ENCODE measurements at places on chromosomes 7 and 10.

- no peak for DNase-seq
These were observed 30.1 kb upstream of the TNPO3 start for GRCh38 chr7:129084801-129085551.

GRCh38 chr10:113980408-113981087 lies 63.1 kb upstream of the ADRB1 start:
- DNase-seq, result no peak

- no peak for DNase-seq
These were observed 53.2 kb upstream of the ABLIM1 start for GRCh38 chr10:114711176-114711868.

GRCh38 chr10:129035052-129035827 lies 431.8 kb upstream of the MGMT start:
- no peak for DNase-seq

DNA sequence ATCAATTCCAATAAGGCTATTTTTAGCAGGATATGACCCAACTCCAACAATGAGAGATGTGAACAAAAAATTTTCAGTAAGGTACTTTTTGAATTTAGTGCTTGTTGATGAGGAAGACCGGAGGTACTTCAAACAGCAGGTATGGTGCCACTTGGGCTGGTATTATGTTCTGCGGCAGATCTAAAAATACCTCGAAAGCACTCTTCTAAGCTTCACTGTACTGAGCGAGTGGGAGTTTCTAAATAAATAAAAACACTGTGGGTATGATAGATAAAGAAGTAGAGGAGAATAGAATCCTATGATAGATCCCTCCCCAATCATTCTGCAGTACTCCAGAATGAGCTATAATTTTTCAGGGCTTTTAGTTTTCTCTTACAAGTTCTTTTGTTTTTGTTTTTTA lies 11.5 kb upstream of the SUPV3L1 start:
- no peak for DNase-seq

DNA sequence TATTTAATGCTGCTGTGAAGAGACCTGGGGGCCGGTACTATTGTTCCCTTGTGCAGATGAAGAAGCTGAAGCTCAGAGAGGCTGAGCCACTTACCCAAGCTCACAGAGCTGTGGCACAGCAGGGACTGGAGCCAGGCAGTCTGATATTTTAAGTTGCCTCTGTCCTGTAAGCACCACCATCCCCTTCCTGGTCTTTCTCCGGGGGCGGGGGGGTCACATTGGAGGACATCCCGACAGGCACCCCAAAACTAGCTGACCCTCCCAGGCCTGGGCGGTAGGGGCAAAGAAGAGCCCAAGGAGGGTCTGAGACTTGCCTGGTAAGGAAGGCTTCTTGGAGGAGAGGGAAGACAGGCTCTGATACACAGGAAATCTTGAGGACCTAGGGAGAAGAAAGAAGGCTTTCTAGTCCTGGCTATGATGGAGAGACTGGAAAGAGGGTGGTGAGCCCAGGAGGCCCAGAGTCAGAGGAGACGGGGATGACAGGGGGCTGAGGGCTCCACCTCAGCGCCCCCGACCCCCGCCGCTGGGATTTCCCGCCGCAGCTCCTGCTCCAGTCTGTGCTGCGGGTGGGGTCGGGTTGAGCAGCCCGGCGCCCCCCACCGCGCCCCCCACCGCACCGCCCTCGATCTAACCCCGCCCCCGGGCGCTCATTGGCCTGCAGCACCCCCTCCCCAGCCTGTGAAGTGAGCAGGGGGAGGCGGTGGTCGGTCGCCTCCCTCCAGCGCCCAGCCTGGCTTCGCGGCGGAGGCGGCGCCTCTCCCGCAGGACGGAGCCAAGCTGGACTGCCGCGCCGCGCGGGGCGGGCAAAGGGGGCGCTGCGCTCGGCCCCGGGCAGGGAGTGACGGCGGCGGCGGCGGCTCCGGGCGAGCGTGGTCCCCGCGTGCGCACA lies at the start of gene ADCYAP1R1:
Gene ADCYAP1R1 (plus strand): TSS at position 711 of the 889 bp plus-strand sequence. CDS start 10,957 bp downstream, outside the sequence.
- DNase-seq, result no peak

DNA sequence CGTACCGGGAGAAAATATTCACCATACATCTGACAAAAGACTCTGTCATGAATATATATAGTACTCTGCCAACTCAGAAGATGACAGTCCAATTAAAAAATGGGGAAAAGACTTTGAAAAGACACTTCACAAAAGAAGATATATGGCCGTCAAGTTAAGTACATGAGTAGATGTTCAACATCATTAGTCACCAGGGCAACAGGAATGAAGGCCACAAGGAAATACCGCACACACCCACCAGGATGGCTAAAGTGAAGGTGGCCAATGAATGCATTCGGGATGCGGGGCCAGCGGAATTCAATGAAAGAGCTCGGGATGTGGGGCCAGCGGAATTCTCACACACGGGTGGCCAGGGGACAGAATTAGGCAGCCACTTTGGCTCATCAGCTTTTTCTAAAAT lies 42.2 kb downstream of the MAD1L1 start:
- DNase-seq, result no peak

DNA sequence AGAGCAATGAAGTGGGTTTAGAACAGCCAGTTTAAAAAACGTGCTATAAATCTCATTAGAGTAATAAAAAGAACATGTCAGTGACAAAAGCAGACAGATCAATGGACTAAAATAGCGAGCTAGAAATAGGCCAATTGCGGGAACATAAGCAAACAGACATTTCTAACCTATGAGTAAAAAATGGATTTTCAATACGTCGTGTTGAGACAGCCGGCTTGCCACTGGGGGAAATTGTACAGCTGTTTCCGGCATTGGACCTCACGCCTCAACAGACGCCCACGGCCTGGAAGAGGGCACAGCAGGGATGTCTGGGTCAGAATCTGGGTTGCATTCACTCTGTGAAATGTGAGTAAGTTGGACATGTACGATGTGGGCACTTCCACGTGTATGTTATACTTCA lies 92.9 kb downstream of the SVOPL start:
- no peak for DNase-seq

DNA sequence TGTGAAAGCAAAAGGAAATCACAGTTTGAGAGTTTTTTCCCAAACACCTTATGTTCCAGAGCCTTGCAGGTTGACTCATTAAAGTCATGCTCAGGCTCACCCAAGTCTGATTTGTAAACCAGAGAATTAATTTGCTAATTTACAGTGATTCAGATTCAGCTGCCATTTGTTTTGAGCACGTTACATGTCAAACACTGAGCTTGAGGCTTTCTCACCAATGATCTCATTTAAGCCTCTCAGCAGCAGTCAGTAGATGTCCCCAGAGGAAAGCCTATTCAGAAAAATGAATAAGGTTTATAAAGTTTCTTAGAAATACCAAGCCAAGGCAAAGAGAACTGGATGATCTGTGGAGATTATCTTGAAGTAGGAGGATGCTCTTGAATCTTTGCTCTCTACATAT lies 420.4 kb downstream of the HTR7 start:
- no peak for DNase-seq

DNA sequence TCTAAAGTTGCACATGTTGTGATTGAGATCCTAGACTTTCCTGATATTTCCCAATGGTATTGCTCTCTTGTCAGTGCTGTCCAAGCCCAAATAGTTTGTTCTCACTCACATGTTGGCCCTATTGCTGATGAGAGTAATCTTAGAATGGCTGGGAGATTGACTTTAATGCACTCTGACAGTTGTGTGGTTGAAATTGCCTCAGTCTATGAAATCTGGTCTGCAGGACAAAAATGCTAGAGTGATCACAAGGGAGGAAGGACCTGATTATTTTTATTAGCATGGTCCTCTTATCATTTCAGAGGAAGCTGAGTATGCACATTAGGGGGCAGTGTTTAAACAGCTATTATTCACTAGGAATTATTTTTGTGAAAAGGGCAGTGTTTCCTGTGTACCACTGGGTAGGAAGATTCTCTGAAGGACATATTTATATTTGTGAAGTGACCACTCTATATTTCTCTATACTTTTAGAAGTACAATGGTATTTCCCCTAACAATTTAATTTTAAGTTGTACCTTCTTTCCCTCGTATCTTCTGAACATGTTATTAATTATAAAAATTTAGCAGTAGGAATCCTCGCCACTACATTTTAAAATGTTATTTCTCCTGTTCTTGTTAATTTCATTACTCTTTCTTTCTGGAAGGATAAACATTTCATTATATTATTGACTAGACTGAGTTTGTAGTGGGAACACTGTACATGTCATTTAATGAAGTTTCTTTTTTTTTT lies 64.4 kb downstream of the SUGCT start:
- no peak for DNase-seq

DNA sequence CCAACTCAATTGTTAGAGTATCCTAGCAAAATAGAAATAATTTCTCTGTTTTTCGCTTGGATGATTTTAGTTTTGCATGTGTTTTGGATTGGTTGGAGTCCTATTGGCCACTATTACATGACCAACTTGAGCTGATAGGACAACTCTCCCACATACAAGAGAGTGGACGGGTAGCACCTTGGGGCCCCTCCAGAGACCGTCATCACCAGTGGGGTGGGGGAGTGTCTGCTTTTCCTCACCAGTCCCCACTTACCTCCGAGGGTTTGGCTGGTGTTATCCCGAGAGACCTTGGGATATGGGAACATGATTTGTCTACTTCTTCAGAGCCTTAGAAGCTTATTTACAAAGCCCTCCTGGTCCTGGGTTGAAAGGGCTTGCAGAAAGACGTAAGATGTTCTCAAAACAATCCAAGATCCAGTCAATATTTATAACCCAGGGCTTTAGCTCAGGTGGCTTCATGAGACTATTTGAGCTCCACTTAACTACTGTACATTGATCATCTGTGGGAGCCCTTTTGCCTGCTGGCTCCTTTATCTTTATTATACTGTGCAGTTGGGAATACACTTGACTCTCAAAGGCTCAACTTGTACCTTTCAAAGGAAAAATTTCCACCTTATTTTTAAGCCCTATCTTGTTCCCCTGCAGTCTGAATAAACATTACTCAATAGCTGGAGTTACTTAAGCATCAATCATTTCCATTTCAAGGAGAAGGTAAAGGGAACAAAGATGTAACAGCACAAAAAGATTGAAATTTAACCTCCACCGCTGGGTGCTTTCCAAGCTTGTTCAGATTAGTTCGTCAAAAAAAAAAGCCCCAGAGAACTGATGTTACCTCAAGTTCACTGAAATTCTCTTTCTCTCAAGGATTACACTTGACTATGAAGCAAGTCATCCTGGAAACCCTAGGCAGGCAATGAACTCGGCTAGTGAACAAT lies 119.7 kb downstream of the WDR11 start:
- DNase-seq, result no peak

DNA sequence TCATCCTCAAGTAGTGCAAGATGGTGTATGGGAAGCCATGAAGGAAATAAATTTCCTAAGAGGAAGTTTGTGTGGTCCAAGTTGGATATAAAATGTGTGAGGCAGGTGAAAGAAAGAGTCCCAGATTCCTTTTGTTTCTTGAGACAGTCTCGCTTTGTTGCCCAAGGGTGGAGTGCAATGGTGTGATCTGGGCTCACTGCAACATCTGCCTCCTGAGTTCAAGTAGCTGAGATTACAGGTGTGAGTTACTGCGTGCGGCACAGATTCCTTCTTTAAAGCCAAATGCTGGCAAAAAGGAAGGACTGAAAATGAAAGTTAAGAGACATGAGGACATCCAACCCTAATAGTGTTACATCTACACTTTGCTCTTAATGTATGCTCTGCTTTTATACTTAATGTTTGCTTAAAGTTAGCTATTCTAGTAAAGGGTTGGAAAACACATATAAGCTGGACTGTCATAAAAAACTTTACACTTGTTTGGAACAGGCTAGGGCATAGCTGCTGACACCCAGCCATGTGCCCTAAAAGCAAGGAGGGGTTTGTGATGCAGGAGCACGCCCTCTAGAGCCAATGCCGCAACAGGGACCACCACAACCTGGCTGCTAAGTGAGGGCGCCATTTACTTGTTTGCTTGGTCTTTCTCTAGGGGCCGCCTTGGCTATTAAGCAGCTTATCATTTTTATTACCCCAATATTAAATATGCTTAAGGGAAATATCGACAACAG lies 34.5 kb downstream of the CLEC2L start:
- no peak for DNase-seq

GRCh38 chr10:77116904-77117303 lies 520.7 kb downstream of the KCNMA1 start:
- DNase-seq, result no peak

GRCh38 chr7:861222-861621 lies 15.1 kb upstream of the GET4 start:
- DNase-seq, result no peak

- no peak for DNase-seq
These were observed 38.3 kb downstream of the AHCYL2 start for GRCh38 chr7:129263168-129263567.

DNA sequence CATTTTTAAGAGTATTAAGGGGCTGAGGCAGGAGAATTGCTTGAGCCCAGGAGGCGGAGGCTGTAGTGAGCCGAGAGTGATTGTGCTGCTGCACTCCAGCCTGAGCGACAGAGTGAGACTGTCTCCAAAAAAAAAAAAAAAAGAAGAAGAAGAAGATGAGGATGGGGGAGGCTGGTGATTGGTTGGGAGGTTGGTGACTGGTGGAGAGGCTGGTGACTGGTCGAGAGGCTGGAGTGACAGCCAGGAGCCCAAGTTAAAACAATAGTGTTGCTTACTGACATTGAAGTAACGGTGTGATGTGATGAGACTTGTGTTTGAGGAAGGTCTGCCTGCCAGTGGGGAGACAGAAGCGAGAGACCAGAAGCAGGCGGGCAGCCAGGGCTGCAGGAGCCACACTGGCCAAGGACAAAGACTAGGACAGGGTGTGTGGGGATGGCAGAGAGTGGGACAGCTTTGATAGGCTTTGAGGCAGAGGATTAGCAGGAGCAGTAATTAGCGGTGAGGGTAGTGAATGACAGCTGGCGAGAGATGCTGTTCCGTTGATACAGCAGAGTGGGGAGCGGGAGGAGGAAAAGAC lies 4.9 kb downstream of the SRRT start:
- no peak for DNase-seq

DNA sequence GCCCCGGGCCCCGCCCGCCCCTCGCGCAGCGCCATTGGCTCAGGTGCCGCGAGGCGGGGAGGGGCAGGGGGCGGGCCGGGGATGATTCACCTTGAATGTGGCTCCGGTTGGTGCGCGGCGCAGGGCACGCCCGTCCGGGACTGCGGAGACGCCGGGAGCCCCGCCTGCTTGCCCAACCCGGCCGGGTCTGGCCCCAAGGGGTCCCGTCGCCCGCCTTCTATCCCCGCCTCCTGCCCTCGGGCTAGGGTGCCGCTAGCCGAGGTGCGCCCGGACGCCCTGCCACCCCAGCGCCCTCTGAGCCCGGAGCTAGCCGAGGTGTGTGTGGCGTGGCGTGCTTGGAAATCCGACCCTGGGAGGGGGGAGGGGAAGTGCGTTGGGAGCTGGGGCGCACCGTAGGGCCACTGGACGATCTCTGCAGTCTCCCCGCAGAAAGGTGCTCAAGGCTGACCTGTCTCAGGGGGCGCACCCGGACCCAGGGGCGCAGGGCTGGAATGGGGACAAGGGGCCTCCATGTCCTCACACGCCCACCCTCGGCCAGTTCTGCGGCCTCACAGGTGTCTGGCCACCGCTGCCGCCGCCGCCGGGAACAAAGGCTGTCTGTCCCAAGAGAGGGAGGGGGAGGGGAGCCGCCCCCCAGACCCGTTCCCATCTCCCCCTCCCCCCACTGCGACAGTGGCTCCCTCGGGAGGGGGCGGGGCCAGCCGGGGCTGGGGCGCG lies 168.9 kb downstream of the NRF1 start:
- no peak for DNase-seq

DNA sequence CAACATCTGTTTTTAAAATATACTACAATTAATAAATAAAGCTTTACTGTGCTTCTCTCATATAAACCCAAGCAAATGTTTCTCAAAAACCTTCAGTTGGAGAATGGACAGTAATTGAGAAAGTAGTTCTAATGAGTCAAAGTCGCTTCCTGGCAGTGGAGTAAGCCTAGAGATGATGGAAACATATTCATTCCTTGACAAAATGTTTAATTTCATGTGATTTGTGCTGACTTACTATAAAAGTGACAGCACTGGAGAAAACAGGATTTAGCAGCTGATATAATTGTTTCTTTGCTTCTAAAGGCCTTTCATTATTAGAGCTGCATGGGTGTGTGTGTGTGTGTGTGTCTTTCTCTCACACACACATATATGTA lies 9.0 kb downstream of the ELMO1 start:
- no peak for DNase-seq

Data from GOT3 (cell line).